ENCODE measurements at places on chromosomes 1 and 21.
A peak's percentile ranks its signal among the peaks of the same experiment; 100 is the strongest.

DNA sequence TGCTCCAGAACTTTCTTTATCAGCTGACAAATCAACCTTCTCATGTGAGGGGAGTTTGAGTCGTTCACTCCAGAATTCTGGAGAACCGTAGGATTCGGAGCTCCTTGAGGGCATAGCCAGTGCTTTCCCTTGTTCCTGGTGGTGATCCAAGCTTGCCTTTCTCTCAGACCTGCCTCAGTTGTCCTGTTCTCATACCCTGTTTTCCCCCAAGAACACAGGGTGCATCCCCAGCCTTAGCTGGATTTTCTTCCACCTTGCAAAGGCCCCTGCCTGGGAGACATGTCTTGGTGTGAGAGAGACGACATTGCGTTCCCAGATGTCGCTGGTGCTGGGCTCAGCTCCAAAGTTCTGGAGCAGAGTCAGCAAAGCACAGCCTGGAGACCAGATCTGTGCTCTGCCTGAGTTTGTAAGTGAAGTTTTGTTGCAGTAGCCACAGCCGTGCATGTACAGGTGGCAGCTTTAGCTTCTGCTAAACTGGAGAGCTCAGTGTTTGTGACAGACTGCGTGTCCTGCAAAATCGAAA, 40.0 kb downstream of the ABCG1 start:
- no peak for DNase-seq

- DNase-seq: no peak
These were observed 18.0 kb downstream of the BMP8A start for GRCh38 chr1:39509360-39510009.

GRCh38 chr1:245770156-245770555, 615.4 kb downstream of the KIF26B start:
- DNase-seq: no peak

GRCh38 chr1:3306583-3307291, 147.7 kb upstream of the ARHGEF16 start:
- DNase-seq: no peak

- DNase-seq: no peak
These were observed 34.2 kb downstream of the GATAD2B start for GRCh38 chr1:153888533-153888932.

GRCh38 chr1:23478896-23479665, 4.9 kb downstream of the ASAP3 start:
- no peak for DNase-seq

GRCh38 chr1:33036051-33036525, 595 bp downstream of the AK2 start:
- no peak for DNase-seq

GRCh38 chr1:1371746-1372711, 3.0 kb downstream of the AURKAIP1 start:
- DNase-seq: peak; percentile 64

DNA sequence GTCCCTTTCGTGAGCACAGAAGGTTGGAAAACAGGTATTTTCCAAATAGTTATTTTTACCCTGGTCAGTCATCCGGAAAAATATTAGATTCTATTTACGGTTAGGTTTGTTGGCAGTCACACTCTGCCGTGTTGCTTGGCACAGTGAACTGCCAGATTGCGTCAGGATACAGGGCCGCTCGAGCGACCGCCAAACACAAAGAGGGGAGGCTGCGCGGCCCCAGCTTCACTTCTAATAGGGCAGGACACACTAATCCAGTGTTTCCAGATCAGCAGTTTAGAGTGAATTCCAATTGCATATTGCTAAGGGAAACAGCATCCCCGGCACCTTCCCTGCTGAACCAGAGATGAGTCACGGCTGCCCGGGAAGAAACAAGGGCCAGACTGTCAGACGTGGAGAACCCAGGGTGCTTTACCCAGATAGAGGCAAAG, 22.9 kb downstream of the UMODL1 start:
- no peak for DNase-seq

- DNase-seq: no peak
These were observed 2.0 kb downstream of the FMO1 start for GRCh38 chr1:171250263-171250662.

- DNase-seq: peak; percentile 65
These were observed 82.0 kb upstream of the RUNX3 start for GRCh38 chr1:25011943-25012638.

DNA sequence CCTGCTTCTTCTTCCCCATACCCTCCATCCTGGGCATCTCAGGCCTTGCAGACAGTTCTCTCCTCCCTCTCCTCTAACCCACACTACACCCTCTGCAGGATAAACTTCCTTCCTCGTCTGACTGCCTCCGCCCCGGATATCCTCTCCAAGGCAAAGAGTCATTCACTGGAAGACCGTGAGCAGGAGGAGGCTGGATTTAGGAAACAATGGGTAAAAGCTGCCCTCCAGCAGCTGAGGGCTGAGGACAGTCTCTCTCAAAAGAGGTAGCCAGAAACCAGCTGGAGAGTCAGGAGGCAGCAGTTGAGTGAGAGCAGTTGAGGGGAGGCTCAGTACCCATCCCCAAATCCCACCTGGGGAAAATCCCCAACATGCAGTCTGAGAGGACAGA, 1.4 kb downstream of the CSRP1 start:
- peak; percentile 66 for DNase-seq

DNA sequence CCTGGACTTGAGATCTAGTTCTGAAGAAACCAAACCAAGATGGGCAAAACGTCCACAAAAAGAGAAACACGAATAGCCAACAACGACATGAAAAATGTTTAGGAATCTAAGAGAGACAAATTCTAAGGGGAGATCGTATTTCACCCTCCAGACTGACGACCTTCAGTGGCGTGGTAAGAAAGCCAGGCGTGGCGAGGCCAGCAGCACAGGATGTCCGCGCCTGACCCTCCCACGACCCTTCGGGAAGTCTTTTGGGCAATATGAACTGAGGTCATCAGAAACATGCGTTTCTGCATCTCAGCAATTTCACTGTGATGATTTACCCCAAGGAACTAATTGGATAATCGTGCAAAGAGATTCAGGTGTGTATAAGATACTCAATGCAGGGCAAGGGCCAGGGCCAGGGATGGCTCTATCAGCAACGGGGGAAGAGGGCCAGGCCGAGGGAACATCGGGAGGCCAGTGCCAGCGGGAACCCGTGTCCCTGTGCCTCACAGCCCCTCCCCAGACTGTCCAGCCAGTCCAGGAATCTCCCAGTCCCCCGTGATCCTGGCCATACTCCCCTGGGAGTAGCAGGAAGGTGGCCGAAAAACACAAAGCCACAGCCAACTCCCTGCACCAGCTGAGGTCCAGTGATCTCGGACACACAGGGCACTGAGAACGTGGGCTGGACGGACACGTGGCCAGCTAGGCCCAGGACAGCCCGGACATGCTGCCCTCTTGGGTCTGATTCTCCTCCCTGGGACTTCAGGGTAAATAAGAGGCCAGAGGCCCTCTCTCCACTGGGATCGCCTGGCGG, 53.6 kb upstream of the ADARB1 start:
- no peak for DNase-seq

DNA sequence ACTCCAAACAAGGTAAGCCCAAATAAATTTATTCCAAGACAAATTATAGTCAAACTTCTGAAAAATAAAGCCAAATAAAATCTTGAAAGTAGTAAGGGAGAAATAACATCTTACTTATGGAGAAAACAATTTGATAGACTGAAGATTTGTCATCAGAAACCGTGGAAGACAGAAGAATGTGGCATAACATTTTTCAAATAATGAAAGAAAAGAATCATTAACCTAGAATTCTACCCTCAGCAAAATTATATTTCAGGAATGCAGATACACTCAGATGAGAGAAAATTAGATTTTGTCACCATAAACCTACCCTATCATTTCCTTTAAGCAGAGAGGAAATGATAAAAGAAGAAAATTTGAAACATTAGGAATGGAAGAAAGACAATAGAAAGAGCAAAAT, 27.3 kb upstream of the PADI1 start:
- DNase-seq: no peak

DNA sequence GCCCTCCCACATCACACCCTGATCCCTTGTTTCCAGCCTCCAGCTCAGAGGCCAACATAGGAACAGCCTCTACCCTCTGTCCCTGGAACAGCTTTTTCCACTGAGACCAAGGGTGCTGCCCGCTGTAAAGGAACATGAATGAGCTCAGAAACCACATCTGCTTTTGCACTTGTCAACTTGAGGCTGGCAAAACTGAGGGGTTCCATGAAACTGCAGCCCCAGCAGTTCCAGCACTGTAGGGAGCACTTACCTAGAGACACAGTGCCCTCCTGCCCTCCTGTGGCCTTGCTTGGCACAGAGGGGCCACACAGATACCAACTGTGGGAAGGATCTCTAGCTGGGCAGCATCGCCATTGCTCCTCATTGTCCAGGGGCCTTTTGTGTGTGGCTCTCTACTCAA, 51.7 kb downstream of the ITPKB start:
- DNase-seq: no peak

DNA sequence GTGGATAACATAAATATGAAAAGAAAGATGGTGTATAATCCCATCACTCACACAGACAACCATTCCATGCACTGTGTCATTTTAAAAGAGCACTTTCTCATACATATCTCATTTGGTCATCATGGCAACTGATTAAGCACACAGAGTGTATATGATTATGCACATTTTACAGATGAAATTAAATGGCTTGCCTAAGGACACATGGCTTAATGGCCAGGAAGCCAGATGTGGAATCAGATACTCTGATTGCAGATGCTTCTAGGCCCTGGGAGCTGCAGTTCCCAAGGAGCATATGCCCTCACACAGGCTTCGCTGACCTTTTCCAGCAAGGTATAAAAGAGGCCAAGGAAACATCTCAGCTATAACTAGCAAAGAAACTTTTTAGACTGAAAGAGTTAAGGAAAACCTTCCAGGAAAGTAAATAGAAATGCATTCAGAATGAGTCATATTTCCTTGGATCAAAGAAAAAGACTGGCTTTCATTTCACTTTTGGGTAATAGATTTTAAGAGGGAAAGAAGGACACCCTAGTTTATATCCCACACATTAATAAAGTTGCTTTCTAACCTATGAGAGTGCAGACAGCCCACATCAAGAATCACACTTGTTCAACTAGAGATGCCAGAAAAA, 19.6 kb upstream of the FAM89A start:
- no peak for DNase-seq
